IPS DF 6.9 (cell line): ENCODE measurements at places on chromosomes 11 and 22.

DNA sequence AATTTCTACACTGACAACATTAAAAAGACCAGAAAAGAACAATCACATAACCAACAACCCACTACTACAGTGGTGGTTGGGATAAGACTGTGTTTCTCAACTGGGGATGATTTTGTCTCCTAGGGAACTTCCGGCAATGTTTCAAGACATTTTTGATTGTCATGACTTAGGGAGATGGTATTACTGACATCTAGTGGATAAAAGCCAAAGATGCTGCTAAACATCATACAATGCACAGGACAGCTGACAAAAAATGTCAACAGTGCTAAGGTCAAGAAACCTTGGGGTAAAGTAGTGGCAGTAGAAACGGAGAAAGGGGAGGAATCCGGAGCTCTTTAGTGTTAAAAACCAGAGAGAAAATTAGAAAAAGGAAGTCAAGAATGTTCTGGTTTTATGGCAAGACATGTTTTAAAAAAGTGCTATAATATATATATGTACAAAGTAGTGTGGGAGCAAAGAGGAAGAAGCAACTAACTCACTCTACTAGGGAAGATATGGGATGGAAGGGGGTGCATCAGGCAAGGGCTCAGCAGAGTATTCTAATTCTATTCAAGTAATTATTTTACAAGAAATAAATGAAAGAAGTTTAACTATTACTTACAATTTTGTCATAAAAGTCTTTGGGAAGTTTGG lies 37.2 kb downstream of the CKAP5 start:
- DNase-seq: no peak

DNA sequence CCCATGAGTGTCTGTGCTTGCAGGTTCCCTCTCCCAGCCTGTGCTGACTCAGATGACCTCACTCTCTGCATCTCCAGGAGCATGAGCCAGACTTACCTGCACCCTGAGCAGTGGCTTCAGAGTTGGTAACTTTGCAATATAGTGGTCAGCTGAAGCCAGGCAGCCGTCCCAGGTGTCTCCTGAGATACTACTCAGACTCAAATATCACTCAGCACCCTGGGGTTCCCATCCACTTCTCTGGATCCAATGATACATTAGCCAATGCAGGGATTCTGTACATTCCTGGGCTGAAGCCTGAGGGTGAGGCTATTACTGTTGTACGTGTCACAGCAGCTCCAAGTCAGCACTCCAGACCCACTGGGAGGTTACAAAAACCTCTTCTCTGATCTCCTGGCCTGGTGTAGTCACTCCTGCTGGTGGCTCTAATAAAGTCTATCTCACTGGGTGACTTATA lies 87.8 kb upstream of the TOP3B start:
- DNase-seq: no peak

- no peak for DNase-seq
Measured at GRCh38 chr11:1532606-1533341, 39.3 kb downstream of the DUSP8 start.

DNA sequence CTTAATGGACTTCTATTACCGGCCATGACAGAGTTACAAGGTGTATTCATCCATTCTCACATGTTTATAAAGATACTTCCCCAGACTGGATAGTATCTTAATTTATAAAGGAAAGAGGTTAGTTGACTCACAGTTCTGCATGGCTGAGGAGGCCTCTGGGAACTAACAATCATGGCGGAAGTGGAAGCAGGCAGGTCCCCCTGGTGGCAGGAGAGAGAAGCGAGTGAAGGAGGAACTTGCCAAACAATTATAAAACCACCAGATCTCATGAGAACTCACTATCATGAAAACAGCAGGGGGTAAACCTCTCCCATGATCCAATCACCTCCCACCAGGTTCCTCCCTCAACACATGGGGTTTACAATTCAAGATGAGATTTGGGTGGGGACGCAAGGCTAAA lies 170.0 kb upstream of the PDGFD start:
- DNase-seq: peak; percentile 20

DNA sequence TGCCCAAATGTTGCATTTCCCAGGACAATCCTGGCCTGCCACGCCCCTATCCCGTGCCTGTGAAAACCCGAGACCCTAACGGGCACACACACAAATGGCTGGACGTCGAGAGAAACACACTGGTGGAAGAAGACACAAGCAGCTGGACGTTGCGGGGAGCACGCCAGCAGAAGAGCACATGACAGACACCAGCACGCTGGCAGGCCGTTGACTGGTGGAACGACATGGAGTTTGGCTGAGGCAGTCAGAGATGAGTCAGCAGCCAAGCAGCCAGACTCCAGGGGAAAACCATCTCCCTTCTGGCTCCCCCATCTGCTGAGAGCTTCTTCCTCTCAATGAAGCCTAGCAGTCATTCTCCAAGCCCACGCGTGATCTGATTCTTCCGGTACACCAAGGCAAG lies 606.7 kb upstream of the LRRC4C start:
- no peak for DNase-seq

DNA sequence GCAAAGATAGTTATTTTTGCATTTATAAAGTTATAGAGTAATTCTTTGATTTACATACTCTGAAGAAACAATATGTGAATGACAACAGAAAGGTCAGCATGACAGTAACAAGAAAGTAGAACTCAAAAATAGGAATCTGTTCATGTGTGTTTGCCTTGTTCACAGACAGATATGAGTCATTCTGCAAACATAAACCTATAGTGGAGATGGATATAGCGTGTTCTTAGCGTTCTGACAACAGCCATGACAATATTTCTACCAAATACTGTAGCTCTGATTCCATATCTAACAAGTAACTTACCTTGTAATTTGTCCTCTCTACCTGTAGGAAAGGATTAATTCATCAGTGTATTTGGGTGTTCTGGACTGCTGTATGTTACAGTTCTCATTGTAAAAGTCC lies 208.5 kb upstream of the MTMR2 start:
- DNase-seq: no peak

DNA sequence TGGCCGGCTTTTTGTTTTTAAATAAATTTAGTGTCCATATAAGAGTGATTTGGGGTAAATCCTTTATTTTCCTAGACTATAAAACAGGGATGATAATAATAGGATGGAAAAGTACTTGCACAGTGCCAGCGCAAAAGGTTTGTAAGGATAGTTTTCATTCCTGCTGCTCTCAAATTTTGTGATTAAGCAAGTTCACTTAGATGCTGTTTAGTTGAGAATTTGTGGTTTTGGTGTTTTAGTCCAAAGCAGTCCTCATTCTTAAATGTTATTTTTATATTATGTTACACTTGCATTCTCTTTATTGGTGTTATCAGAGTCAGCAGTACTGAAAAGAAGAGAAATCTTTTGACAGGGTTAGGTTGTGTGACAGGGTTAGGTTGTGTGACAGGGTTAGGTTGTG lies 47.9 kb downstream of the PPP6R3 start:
- DNase-seq: no peak

DNA sequence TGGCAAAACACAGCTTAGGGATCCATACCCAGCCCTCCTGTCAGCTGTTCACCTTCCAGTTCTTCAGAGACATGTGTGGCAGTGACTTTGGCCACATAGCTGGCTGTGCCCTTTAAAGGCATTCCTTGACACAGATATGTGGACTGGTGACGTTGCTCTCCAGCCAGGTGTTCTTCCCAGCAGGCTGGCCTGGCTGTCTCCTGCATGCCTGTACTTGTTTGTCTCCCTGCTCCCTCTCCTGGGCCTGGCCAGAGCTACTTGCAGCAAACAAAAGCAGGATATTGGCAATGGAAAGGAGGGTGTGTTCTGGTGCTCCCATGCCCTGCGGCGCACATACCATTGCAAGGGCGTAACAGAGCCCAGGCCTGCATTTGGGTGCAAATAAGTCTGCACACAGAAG lies 38.3 kb downstream of the PIK3IP1 start:
- DNase-seq: no peak

DNA sequence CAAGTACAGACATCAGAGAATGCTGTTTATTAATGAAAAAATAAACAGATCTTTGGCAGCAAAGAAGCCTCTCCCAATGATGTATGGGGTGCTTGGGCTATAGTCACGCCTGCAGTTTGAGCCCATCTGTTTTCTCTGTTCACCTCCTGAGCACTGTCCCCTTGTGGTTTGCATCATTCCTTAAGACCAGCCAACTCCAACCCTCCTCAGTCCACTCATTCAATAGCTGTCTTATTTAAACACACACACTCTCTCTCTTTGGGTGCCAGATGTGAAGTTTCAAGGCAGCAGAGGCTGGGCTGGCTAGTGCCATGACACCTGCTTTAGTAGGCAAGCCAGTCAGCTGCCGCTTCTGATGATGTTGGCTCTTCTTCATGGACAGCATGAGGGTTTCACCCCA lies 58.1 kb downstream of the POLD3 start:
- DNase-seq: no peak

DNA sequence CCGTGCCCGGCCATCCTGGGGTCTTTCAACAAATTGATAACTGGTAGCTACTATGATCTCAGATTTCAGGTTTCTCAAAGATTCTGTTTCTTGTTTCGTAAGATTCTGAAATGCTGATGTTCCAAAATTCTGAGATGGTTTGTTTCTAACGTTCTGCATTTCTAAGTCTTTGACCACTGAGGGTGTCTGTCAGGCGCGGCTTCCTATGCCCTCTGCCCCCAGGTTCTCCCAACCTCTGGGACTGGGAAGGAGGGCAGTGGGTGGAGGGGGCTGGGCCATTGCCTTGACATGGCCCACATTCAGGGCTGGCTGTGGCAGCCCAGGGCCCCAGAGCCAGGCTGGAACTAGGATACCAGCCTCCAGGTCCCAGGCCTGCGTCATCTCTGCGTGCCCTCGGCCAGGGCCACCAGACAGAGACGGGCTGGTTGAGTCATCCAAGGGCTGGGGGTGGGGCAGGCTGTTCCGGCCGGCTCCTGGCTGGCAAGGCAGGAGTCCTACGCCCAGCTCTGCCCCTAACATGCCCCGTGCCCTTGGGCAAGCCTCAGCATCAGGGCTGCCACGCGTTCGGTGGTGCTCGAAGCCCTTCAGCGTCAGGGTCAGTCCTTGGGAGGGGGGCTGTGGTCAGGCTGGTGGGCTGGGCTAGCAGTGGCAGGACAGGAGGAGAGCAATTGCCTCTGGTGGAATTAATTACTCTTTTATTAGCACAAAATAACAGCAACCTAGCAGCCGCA lies 5.2 kb downstream of the TMEM134 start:
- DNase-seq: no peak

DNA sequence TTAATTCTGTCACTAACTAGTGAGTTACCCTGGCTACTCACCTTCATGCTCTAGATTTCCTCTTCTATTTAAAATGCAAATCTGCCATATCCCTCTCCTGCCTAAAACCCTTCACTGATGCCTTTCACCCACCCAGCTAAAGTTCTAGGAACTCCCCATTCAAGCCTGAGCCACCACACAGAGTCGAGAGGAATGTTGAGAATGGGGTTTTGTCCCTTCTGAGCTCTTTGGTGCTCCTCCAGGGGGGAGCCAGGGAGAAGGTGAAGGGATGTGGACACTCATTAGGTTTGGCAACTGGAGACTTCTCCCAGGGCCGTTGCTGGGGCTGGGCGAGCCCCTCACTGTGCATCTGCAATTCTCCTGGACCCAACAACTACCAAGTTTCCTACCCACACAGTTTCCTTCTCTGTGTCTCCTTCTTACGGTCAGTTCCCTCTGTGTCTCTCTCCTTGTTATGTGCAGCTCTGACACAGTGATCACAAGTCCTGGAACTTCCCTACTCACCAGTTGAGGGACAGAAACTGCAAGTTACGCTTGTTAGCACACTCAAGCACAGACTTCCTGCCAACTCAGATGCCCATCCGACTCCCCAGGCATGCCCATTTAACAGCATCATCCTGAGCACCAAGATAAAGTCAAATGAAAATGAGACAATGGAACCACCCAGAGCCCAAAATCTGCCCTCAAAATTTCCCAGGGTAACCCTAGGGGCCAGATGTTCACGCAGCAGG lies 6.5 kb upstream of the IL10RA start:
- DNase-seq: no peak

- no peak for DNase-seq
Measured at GRCh38 chr11:88406876-88407275, 69.3 kb upstream of the CTSC start.

- no peak for DNase-seq
Measured at GRCh38 chr11:47067401-47067800, 109.3 kb downstream of the ARFGAP2 start.

DNA sequence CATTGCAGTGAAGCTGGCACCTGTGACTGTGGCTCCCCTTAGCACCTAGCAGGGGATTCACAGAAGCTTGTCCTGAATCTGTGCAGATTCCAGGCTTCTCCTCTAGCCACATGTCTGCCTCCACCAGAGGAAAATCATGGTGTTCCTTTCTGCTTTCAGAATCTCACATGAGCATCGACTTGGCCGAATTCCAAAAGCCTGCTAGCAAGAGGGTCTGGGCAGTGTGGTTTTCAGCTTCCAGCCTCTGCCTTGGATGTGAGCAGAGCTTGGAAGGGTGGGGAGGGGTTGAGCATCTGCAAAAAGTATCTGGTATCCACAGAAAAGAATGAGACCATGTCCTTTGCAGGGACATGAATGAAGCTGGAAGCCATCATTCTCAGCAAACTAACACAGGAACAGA lies 911.1 kb downstream of the TBC1D22A start:
- DNase-seq: no peak
